Endothelial cell (in vitro differentiated cells): ENCODE measurements at places on chromosomes 2 and 18.

DNA sequence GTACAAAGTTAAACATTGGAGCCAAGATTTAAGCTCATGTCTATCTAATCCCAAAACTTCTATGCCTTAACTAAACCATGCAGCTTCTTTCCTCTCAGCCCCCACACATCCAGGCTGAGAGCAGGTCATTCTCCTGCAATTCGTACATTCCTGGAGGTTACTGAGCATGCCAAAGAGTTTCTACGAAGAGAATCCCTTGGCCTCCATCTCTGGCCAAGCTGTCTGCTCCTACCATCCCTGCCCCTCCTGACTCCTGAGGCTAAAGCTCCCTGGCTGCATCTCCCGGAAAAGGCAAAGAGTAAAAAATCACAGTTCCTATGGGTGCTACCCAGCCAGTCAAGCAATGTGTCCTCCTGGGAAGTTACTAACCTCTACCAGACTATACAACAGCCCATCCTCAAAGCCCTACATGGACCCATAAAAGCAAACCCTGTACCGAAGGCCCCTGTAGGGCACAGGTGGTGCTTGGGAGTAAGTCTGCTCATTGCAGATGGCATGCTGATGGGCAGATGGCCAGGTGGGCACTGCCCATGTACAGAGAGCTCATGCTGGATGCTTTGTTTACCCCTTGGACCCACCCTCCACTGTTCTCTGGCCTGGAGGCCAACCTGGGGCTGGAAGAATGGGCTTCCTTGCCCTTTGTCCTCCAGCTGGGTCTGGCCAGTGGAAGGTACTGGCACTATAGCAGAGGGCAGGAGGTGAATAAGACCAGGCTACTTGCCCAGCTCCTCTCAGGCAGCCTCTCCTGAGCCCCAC lies 99.5 kb downstream of the TTC32 start:
- no peak for DNase-seq

DNA sequence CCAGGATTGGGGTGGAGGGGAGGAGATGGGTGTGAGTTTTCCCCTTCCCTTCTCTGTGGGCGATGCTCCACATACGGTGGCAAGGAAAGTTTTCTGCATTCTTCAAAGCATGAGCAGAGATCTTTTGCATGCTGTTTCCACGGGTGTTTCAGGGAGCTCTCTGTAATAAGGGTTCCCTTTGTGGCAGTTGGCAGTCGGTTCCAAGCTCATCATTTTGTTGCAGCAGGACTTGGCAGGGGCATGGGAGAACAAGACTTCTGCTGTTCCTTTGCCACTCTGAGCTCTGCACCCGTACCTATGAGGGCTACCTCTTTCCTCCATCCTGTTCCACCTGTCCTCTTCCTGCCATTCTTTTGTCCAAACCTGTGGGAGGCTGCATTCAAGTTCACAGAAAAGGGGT lies 71.3 kb upstream of the SPRED2 start:
- no peak for DNase-seq

- DNase-seq = no peak
These were observed 5.6 kb upstream of the CCDC74B start for GRCh38 chr2:130150181-130151144.

- no peak for DNase-seq
These were observed 79.5 kb upstream of the YWHAQ start for GRCh38 chr2:9710311-9710710.

DNA sequence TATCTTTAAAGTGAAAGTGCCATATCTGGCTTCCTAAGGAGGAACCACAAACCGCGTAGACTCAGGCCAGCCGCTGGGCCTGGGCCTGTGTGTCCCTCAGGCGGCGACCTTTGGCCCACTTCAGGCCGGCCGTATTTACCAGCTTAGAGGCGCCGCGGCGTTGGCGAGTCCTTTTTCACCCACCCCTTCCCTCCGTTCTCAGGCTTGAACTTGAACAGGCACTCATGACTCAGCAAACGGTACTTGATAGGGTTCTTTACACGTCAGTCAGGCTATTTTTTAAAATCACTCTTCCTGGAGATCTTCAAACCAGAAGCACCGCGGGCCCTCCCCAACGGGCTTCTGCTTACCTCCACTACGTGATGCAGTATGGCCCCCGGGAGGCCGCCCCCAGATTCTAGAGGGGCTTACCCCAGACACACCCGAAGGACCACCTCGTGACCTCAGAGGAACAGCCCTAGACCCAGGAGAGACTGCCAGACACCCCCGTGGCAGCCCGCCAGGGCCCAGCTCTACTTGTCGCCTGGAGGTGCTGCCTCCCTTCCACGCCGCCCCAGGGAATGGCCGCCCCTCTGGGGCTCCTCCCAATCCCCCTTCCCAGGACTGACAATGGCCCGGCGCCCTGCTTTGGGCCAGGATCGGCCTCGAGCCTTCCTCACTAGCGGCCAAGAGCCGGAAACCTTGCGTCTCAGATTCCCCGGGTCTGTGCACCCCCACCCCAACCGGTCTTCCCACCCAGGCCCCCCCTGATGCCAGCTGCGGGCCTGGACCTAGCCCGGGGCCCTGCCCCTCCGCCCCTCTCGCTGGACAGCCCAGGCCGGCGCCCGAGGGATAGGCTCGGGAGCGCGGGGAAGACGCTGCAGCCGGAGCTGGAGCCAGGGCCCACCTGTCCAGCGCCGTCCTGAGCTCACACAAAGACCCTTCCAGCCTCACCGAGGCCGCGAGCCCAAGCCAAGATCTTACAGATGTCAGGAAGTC lies 33.8 kb upstream of the IMPA2 start:
- peak; percentile 55 for DNase-seq

- no peak for DNase-seq
These were observed 208.2 kb downstream of the FHOD3 start for GRCh38 chr18:36505665-36506064.

DNA sequence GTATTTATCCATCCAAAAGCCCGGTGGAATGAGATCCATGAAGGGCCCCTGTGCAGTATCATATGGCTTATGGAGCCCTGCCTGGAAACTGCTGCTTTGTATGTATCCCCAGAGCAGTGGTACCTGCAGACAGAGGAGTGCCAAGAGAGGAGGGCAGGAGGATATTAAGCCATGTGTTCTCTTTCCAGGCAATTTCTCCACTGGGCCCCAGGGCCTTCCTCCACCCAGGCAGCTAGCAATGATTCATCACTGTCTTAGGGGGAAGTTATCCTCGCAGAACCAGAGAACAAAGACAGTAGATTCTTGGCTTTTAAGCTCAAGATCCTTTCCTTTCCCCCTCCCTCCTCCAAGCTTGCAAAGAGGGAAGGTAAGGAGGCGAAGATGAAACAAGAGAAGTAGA lies 98.1 kb downstream of the LRRC30 start:
- DNase-seq = no peak

- DNase-seq = peak; percentile 12
These were observed 9.5 kb downstream of the HK2 start for GRCh38 chr2:74843433-74843832.

DNA sequence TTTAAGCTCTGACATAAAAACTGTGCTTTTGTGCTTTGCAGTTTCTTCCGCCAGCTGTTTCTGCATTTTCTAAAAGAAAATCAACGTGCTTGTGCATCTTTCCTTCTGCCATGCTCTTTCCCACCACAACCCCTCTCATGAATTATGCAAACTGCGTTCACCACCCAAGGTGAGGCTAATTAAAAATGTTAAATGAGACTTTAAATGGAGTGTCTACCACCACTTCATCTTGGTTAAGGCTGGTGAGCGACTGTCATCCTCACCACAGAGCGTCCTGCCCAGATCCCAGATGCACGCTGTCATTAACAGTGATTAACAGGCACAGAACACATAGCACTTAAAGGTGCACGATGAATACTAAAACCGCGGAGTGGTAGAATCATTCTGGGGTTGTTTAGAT lies 250.5 kb upstream of the RAB6C start:
- no peak for DNase-seq
